COLO829 (cell line): ENCODE measurements at places on chromosomes 5 and 9.

DNA sequence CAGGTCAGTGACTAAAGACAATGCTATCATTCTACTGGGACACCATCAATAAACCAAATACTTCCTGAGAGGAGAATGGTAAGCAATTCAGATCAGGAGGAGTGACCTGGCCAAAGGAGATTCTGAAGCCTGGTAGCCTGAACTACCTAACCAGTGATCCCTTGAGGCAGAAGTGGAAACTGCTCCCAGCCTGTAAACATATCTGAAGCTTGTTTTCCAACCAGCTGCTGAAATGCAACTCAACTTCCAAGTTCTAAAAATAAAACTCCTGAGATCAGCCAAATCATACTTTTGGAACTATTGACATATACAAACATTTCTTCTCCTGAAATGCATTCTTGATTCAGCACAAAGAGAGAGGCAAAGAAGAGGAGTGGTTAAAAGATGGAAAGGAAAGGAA is 204.1 kb downstream of the EBF1 start:
- no peak for DNase-seq

- DNase-seq = no peak
Observed at GRCh38 chr9:94952565-94953373, 226.3 kb downstream of the AOPEP start.

- DNase-seq = peak; percentile 0
Observed at GRCh38 chr5:69129413-69129812, 35.6 kb downstream of the SLC30A5 start.

DNA sequence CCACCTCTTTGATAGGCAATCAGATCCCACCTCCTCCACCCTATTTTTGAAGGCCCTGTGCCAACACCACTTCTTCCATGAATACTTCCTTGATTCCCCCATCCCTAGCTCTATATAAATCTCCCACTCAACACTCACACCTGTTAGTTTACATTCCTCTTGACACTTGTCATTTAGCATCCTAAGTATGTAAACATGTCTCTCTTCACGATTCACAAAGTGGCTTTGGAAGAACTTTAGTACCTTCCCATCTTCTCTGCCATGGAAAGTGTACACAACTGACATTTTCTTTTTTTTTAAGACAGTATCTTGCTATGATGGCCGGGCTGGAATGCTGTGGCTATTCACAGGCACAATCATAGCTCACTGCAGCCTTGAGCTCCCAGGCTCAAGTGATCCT is 1.5 kb upstream of the FXN start:
- no peak for DNase-seq

- no peak for DNase-seq
Observed at GRCh38 chr5:32090755-32091128, 83.4 kb downstream of the GOLPH3 start.

GRCh38 chr9:115513148-115513547 is 395.2 kb upstream of the TNC start:
- no peak for DNase-seq

- no peak for DNase-seq
Observed at GRCh38 chr5:103525361-103525760, 37.2 kb downstream of the NUDT12 start.

DNA sequence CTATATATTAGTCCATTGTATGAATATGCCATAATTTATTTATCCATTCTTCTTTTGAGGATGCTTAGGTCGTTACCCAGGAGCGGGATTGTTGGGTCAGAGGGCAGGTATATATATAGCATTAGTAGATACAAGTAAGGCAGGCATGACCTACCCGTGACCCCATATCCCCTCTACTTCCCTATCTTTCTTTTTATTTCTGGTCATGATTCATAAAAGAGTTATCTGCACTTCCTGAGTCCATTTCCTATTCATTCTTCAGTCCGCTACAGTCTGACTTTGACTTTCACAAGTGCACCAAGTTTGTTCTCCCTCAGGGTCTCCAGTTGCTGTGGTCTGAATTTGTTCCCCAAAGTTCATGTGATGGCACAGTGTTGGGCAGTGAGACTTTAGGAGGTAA is 6.9 kb downstream of the RHOBTB3 start:
- no peak for DNase-seq
